ENCODE measurements at places on chromosomes 4 and X.

- no peak for DNase-seq
These were observed 19.6 kb downstream of the RCHY1 start for GRCh38 chr4:75494563-75494962.

GRCh38 chrX:13165266-13166189 is 121.1 kb upstream of the FAM9C start:
- DNase-seq, result no peak

DNA sequence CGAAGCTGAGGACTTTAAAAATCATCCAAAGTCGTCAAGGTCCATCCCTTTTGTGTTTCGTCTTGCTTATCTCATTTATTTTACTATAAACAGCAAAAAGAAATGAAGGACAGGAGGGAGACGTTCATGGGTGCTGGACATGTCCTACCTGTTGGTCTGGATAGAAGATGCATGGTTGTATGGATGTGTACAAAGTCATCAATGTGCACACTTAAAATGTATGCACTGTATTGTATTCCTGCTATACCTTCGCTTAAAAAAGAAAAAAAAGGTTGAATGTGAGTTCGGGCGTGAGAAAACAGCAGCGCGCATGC is 313 bp upstream of the BLOC1S4 start:
- DNase-seq, result no peak

GRCh38 chr4:54493862-54494261 is 163.9 kb upstream of the KIT start:
- DNase-seq, result no peak

- no peak for DNase-seq
These were observed 354.1 kb downstream of the GPM6A start for GRCh38 chr4:175457956-175458355.

DNA sequence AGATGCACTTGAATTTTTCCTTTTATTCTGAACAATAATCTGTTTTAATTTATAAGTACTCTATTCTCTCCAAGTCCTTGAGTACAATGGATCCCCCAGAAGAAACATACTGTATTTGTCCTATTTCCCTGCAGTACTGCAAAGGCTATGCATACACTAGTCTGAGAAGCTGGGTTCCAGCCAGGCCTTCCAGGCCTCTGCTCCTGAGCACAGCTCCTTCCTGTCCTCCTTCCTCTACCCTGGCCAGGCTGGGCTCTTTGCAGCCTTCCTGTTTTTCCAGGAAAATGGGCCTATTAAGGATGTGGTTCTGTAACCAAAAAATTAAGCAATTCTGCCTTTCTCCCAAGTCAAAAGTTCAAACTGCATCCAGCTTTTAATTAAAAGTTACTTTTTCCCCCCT is 68.0 kb upstream of the STIM2 start:
- no peak for DNase-seq

DNA sequence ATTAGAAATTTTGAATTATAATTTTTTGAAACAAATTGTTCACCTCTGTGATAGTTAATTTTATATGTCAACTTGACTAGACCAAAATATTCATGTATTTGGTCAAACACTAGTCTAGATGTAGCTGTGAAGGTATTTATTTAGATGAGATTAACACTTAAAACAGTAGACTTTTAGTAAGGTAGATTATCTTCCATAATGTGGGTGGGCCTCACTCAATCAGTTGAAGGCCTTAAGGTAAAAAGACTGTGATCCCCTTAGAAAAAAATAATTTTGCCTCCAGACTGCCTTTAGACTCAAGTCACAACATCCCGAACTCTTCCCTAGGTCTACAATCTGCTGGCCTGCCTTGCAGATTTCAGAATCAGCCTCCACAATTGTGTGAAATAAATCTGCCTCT is 177.3 kb upstream of the PABPC5 start:
- DNase-seq, result no peak

GRCh38 chrX:78378476-78379115 is 51.2 kb upstream of the CYSLTR1 start:
- DNase-seq, result no peak

- DNase-seq, result no peak
These were observed 812 bp downstream of the FAT1 start for GRCh38 chr4:186722796-186723291.

DNA sequence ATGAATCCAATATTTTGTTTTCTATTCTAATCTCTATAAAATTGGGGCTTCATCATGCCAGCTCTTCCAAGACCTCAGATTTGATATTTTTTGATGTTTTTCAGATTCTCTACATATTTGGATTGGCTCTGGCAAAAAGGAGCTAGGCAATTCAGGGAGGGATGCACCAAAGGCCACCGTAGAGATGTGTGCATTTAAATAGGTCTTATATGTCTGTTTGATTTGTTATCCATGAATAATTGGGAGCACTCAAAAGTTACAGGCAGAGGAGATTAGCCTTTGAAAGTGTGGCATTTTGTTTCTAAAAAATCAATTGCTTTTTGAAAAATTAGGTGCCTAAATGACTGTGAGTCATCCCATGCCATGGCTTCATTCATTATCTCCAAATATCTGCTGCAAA is 147.1 kb upstream of the RPS6KA6 start:
- DNase-seq, result no peak

DNA sequence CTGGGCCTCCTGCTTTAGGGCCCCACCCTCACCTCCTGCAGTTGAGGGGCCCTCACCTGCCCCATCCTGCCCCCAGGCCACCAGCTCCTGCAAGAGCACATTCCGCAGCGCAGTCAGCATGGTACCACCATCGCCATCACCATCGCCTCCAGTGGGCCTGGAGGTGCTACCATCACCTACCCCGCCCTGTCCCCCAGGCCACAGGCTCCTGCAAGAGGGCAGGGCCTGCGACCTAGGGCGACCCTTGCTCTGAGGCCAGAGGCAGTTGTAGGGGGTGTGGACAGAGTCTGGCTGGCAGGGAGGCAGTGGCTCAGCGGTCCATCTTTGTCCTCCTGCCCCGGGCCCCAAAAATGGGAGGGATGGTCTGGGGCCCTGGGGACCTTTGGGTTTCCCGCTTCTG is 3.9 kb upstream of the HAUS7 start:
- no peak for DNase-seq

GRCh38 chr4:14792702-14793227 is 209.5 kb upstream of the CPEB2 start:
- DNase-seq, result no peak

GRCh38 chr4:80071604-80072227 is 1.3 kb downstream of the ANTXR2 start:
- no peak for DNase-seq

GRCh38 chr4:141081921-141082395 is 51.3 kb downstream of the RNF150 start:
- DNase-seq, result no peak

DNA sequence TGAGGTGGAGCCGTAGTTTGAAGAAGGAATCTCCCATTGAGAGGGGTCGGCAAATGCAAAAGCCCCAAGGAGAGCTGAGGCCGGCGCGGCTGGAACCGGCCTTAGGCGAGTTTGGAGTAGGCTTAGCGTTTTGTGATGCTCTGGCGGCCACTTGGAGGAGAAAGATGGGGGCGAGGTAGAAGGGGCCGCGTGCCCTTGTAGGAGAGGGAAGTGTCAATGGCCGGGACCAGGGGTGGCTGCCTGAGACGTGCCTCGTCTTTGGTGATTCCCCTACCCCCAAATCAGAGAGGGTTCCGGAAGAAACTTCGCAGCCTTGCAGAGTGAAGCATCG is 11.7 kb downstream of the MSX1 start:
- DNase-seq, result no peak

GRCh38 chrX:132271311-132271778 is 52.1 kb upstream of the RAP2C start:
- DNase-seq, result no peak

DNA sequence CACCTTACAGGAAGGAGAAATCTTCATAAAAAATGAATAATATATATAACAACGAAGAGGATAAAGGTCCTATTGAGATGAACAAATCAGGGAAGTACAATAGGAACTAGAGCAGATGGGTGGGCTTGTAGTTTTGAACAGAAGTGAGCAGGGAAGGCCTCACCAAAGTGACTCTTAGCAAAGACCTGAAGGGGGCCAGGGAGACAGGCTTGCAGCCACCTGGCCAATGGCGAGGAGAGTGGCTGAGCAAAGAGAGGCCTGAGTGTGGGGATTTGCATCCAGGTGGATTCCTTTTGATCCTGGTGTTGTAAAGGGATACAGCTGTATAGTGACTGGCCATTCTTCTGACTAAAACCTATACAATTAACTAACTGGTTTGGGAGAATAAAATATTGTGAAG is 354.1 kb downstream of the CAMK2D start:
- no peak for DNase-seq

- DNase-seq, result no peak
These were observed 919 bp upstream of the SEC24B start for GRCh38 chr4:109432696-109433095.

- no peak for DNase-seq
These were observed 73.6 kb downstream of the SNX25 start for GRCh38 chr4:185282968-185283367.

- no peak for DNase-seq
These were observed 143.9 kb upstream of the TBL1X start for GRCh38 chrX:9320940-9321339.

DNA sequence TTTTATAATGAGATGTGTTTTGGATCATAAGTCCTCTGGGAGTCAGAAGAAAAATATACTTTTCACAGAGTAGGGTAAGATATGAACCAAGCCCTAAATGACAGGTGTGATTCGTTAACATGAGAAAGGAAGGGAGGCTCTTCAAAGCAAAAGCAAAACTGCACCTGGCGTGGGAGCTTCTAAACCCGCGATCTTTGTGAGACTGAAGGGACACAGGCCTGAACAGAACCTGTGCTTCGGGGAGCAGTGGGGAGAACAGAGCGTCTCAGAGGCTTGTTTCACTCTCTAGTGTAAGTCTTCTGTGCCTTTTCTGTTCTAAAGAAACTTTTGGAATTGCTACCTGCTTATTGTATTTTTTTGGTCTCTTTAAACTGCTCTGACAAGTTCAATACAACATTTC is 30.2 kb upstream of the CYP4V2 start:
- no peak for DNase-seq

DNA sequence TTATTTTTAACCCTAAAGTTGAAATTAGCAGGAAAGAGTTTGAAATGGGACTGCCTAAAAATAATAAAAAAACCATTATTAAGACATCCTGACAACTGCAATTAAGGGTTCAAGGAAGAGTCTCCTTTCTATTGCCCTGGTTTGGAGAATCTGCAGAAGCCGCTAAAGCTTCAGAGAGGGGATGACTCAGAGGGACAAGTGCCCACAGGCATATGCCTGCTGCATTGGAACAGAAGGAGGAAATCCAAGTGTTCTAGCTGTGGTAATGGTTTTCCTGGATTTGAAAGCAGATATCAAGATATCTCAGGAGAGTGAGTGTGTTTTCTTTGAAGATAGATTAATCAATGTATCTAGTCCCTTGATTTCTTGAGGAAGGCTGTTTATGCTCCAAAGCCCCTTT is 235.1 kb upstream of the TAPT1 start:
- no peak for DNase-seq

GRCh38 chr4:8847764-8848163 is 23.9 kb downstream of the HMX1 start:
- DNase-seq, result no peak

DNA sequence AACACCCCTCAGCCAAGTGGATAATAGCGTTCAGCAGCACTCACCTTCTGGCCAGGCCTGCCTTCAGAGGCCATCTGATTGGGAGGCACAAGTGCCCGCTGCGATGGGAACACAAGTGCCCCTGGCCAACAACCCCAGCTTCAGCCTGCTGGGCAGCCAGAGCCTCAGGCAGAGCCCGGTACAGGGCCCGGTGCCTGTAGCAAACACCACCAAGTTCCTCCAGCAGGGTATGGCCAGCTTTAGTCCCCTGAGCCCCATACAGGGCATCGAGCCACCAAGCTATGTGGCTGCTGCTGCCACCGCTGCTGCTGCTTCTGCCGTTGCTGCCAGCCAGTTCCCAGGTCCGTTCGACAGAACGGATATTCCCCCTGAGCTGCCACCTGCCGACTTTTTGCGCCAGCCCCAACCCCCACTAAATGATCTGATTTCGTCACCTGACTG is 55.9 kb upstream of the MTM1 start:
- no peak for DNase-seq

DNA sequence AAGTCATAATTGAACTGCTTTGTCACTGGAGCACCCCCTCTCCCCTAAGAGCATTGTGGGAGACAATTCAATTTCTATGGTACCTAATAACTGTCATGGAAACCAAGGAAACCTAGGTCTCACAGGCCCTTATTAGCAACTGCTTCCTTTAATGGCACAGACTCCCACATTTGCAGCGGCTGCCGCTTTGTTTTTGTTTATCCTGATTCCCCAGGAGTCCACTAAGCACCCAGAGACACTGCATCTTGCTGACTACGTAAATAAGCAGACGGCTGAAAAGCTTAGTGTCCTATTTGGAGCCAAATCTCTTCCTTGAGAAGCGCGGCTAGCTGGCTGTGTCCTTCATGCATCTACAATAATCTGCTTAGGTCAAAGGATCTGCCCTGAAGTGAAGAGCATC is 494.4 kb downstream of the TMA16 start:
- no peak for DNase-seq

DNA sequence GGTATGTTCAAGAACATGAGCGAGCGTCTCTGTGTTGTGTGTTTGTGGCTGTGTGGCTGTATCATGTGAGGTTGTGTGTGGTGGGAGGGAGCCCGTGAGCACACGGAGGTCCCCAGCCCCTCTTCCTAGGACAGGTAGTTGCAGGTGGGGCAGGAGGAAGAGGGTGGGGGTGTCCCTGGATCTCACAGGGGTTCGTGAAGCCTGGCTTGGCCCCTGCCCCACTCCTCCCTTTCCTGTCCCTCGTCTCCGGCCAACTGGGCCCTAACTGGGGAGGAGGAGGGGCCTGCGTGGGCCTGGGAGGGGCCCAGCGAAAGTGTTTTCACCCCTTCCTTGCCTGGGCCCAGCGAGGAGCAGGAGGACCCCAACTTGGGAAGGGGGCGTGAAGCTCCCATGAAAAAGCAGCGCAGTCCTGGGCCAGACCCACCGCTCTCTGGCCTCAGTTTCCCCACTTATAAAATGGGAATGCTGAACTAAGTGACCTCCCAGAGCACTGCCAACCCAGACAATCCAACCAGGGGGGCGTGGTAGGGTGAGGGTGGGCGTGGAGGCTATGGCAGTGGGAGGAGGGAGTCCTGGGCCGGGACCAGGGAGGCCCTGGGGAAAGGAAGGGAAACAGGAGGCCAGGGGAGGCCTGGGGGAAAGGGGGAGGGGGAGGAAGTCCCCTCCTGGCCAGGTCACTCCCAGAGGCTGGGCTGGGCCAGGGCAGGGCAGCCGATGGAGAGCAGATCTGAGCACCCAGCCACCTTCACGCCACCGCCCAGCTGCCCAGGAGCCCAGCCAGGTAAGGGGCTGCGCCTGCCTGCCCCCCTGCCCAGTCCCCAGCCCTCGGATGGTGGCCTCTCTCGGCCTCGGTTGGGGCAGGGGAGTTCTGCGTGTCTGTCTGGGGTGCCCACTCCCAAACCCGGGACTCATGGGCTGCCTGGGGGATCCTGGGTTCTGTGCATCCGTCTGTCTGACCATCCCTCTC is at the start of gene AVPR2:
Gene AVPR2, plus strand, starts transcription at position 683 of the 967 bp plus-strand sequence. CDS start 473 bp downstream, outside the sequence.
- DNase-seq, result no peak

- DNase-seq, result no peak
These were observed 2.4 kb downstream of the PCDH7 start for GRCh38 chr4:30722359-30723200.

DNA sequence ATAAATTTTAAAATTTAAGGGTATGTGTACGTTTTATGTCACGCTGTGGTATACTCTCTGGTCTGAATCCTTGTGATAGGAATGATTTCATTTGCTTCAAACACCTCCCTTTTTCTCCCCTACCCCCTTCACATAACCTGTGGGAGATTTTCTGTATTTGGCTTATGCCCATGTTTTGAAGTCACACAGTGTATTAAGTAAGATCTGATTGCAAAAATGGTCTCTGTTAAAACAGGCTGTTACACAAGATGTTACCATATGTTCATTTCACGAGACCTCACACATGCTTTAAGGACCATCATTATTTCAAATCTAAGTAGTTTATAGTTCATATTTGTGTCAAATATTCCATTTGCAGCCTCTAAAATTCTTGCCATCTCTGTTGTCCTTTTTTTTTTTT is 63.5 kb downstream of the TMEM131L start:
- DNase-seq, result no peak

Data from stimulated activated CD8-positive, alpha-beta memory T cell treated with anti-CD3 and anti-CD28 coated beads, Interleukin-4, amount 100 ng/mL, for 4 hours (primary cell).